ENCODE measurements at places on chromosomes 2 and 18. TPM values are rescaled to one million over a fixed set of nuclear protein-coding genes. Genes with fewer than 3 reads are reported as not detected.

- DNase-seq: no peak
Observed at GRCh38 chr2:45697190-45697589, 45.7 kb downstream of the PRKCE start.

The DPP4 gene
- 8.2 TPM for total RNA-seq

DNA sequence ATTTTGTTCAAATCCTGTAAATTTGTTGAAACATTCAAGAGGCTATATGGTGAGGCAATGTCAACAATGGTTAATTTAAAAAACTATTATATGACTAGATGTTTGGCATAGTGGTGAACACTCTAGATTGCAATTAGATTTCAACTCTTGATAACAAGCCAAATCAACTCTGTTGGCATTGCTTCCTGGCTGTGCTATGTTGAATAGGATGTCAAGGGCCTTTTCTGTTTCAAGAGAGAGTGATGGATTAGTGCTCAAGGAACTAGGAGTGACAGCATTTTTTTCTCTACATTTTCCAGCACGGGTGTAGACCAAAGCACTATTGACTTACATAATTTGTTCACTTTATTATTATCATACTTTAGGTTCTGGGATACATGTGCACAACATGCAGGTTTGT, 172.4 kb upstream of the KCNH7 start:
- DNase-seq: no peak

- DNase-seq: no peak
Observed at GRCh38 chr2:142877216-142877838, at the start of gene KYNU. Gene KYNU, plus strand, starts transcription at chr2:142877664. Its CDS starts 7,704 bp downstream, at chr2:142885368.

- no peak for DNase-seq
Observed at GRCh38 chr2:174554529-174555150, 43.0 kb downstream of the WIPF1 start.

The COL4A3 gene
- not detected for total RNA-seq

GRCh38 chr2:169222665-169223064, 139.7 kb downstream of the LRP2 start:
- DNase-seq: no peak

The KCNS3 gene
- 3.1 TPM for total RNA-seq

GRCh38 chr2:169362894-169363559, 693 bp upstream of the LRP2 start:
- DNase-seq: no peak

DNA sequence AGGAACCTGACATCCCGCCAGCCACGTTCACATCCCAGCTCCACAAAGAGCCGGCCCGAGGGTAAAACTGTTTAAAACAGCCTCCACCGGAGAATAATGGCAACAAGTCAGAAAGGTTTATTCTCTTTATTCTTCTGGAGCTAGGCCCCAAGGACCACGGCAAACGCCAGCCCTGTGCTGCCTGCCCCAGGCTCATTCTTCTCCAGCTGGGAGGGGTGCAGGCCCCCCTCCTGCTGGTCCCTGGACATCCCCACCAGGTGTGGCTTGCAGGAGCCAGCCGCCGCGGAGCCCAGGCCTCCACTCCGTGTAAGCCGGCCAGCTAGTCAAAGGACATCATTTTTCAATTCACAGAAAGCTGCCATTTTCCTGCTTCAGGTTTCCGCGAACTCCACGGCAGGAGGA, 65.8 kb upstream of the SALL3 start:
- DNase-seq: no peak

GRCh38 chr2:27860111-27860510, 30.1 kb downstream of the RBKS start:
- DNase-seq: no peak

DNA sequence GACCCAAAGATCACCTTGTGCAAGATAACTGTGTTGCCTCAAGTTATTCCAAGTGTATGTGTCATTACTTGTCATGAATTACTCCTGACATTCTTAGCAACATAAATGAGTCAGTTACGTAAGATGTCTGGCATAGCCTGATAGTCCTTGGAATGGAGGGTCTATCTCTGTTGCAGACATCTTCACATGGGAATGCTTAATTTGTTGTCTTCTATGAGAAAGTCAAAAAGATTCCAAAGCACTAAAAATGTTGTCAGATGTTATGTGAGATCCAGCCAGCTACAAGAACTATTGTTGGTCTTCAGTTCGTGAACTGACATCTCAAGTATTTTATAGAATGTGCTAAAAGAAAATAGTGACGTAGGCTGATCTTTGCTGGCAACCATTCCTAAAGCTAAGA, 178.2 kb upstream of the RASGRP3 start:
- DNase-seq: no peak

The STK39 gene
- total RNA-seq: 18.7 TPM

DNA sequence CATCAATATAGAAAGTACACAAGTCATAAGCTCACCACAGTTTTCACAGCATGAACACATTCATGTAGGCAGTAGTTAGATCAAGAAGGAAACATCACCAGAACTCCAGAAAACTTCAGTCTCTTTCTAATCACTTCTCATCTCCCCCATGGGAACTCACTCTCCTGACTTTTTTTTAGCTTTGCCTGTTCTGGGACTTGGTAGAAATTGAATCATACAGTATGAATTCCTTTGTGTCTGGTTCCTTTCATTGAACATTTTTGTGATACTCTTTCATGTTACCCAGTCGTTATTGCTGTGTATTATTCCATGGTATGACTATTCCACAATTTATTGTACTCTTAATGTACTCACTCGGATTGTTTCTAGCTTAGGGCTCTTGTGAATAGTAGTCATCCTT, 160.2 kb downstream of the TAF4B start:
- DNase-seq: no peak

The CNDP1 gene
- total RNA-seq: 0.75 TPM

GRCh38 chr2:84875213-84875560, 5.7 kb downstream of the TRABD2A start:
- no peak for DNase-seq

The HRH4 gene
- not detected for total RNA-seq

DNA sequence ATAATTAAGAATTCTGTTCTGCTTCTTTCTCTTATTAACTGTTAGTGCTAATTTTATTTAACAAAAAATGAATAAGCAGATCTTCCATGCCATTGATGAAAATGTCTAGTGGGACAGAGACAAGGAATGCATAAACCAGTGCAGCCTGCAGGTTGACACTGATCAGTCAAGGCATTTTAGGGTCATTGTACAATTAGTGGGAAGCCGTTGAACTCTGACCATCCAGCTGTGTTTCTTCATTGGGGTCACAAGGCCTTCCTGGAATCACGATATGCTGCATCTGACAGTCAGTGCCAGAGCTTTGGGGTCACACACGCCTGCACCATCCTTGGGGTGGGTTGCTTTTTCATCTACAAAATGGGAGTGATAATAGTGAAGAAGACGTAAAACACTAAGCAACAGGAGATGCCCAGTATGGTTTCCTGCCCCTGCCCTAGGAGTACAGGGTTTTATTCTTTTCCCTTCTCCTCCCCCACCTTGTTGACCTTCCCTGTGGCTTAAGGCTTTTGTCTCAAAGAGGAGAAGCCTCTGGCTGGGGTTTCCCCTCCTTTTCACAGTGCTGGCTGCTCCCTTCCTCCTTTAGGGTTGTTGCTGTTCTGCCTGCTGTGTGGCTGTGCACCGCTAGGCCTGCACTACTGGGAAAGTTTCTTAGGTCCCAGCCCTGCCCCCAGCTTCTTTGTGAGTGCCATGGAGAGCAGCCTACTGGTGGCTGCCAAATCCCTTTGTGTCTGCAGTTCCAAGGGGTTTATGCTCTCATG, 245.6 kb downstream of the TPGS2 start:
- DNase-seq: no peak

DNA sequence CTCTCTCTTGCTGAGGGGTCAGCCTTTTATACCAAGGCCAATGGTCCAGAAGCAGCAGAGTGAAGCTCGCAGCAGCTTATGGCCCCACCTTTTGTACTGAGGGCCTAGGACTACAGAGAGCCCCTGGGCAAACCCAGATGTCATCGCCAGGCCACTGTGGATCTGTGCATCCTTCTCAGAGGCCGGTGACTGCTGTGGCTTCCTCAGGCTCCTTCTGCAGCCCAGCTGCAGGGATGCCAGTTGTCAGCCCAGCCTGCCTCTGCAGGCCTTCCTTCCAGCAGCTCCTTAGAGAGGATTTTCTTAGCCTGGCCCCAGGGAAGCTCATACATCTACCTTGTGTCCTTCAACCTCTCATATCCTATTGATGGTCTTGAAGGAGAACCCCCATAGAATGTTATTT, 6.5 kb upstream of the ACOXL start:
- DNase-seq: no peak

The HOXD4 gene
- 0.67 TPM for total RNA-seq

- no peak for DNase-seq
Observed at GRCh38 chr2:127355407-127356008, 32.3 kb downstream of the MAP3K2 start.

The REG1B gene
- total RNA-seq: not detected

The ERMN gene
- not detected for total RNA-seq

DNA sequence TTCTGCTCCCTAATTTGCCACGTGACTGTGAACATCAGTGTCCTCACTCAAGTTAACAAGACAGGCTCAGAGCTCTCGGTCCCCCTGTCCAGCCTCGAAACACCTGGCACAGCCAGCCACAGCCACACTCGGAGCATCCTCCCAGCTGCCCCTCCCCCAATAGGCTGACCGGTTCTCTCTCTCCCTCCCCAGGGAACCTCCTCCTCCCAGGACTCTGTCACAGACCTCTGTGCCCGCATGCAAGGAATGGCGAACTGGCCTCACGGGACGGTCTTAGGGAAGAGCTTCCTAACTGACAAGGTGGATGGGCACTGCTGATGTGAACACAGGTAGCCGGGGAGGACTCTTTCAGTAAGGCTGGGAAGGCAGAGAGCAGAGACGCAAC, 18.8 kb downstream of the CYP26B1 start:
- DNase-seq: peak; percentile 43

- DNase-seq: no peak
Observed at GRCh38 chr18:24497031-24497754, 36.8 kb downstream of the HRH4 start.

- no peak for DNase-seq
Observed at GRCh38 chr18:49368876-49369440, 91.5 kb downstream of the DYM start.

The GKN1 gene
- total RNA-seq: not detected

The DSG2 gene
- total RNA-seq: 98.0 TPM

- no peak for DNase-seq
Observed at GRCh38 chr18:73414598-73414997, 546.8 kb upstream of the NETO1 start.

DNA sequence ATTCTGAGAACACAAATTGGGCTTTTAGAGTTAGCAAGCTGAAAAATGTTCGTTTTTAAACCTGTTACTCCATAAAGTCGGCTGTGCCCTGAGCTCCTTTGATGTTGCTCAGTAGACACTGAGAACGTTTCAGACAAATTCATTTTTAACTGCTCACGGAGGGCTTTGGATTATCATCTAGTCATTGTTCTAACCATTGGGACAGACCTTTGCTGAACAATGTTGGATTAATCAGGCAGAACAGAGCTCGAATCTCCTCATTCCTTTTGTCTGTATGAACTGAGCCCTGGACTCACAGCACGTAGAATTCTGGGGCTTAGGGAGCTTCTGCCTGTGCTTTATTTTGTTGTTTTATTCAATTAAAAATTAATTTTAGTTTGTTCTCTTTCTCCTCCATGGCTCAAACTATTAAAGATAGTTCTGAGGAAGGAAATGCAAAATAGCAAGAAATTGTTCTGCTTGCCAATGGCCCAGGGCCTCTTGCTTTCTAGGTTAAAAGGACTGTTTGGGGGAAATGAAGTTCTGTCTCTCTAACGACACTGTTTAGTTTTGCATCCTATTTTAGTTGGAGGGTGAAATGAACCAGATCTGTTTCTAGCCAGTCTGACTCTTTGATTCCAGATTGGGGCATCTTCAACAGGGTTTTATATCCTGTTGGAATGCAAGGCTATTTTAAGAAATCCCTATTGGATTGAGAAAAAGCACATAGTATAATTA, 114.7 kb upstream of the CXCR4 start:
- DNase-seq: no peak
